ENCODE measurements at places on chromosomes 3 and 15. TPM values are rescaled to one million over a fixed set of nuclear protein-coding genes. Genes with fewer than 3 reads are reported as not detected.

Gene BLM
- 12.1 TPM for total RNA-seq

Gene VEPH1
- 8.9 TPM for total RNA-seq

Gene TMC3
- not detected for total RNA-seq

Gene LCTL
- total RNA-seq = 0.10 TPM

Gene AMIGO3
- not detected for total RNA-seq

Gene KBTBD12
- not detected for total RNA-seq

Gene ACTRT3
- not detected for total RNA-seq

Gene POLQ
- total RNA-seq = 5.4 TPM

DNA sequence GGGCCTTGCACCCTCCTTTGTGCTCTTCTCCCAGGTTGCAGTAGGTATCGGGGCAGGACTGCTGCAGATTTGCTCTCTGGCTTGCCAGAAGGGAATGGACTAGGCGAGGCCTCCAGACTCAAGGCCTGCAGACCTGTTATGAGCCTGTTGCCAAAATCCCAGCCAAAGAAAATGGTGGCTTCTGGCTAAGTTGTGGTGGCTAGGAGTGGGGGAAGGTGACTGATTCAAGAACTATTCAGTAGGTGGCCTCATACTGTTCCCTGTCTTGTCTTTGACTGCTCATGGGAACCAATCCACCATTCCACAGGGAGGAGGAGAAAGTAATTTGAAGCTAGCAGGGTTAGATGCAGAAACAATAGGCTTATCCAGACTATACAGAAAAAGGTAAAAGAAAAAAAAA is 380.4 kb upstream of the PROK2 start:
- no peak for DNase-seq

- DNase-seq = no peak
These were observed 17.9 kb upstream of the SPPL2A start for GRCh38 chr15:50783411-50783810.

DNA sequence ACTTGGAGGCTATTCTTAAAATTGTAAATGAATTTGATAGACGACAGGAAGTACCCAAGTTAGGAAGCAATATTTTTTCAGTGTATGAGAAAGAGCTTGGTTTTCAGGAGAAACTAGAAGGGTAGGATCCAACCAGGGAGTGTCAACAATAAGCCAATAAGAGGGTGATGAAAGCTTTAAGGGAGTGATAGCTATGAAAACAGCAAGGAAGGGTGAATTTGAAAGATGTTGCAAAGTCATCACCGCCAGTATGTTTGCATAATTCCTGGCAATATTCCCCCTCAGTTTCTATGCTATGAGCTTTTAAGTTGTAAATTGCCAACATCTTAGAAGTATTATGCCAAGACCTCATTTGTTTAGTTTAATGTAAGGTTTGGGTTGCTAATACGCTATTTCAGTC is 11.8 kb upstream of the CSTA start:
- no peak for DNase-seq

DNA sequence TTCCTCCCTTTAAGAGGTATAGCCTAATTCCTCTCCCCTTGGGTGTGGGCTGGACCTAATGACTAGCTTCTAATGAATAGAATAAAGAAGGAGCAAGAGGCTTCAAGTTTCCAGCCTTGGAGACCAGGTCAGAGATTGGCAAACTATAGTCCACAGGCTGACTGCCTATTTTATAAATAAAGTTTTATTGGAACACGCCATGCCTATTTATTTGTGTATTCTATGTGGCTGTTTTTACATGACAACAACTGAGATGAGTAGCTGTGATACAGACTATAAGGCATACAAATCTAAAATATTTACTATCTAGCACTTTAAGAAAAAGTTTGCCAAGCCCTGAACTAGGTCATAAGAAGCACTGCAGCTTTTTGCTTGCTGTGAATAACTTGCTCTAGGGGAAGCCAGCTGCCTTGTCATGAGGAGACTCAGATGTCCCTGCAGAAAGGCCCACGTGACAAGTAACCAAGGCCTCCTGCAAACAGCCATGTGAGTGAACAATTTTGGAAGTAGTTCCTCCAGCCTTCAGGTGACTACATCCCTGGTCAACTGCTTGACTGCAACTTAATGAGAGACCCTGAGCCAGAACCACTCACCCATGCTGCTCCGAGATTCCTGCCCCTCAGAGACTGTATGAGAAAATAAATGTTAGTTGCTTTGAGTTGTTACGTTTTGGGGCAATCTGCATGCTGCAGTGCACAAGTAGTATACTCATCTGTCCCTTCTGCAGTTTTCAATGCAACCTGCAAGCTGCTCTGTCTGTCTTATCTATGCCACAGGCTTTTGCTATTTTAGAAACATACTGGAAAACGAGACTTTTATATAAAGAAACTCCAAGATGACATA is 21.1 kb upstream of the MAP3K13 start:
- DNase-seq = no peak

GRCh38 chr15:36933255-36933990 is 166.9 kb downstream of the MEIS2 start:
- DNase-seq = no peak

GRCh38 chr3:140323561-140323960 is 354.3 kb upstream of the TRIM42 start:
- DNase-seq = no peak

DNA sequence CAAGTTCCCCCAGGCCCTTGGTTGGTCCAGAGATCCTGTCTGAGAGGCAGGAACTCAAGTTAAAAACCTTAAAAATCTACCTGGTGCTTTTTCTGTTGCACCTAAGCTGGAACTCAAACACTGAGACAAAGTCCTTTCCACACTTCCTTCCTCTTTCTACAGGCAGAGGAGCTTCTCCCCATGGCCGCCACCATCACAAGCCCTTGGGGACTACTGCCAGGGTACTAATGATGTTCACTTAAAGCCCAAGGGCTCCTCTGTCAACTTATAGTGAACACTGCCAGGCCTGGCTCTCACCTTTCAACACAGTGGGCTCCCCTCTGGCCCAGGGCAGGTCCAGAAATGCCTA is 26.0 kb downstream of the TM4SF18 start:
- DNase-seq = no peak

DNA sequence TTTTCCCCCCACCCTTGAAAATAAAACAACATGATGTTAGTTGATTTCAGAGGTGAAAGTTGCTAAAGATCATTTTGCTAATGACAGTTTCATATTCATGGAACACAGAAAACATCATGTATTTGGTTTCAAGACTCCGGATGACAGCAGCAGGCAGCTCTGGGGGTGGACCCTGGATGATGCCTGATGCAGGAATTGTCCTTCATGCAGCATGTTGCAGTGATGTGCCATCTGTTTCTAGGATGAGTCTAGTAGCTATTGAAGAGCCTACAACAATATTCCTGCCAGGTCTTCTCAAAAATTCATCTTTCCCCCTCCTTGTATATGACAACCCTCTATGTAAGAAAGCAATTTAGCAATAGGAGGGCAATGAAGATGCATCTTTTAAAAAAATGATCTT is 108.3 kb downstream of the SV2B start:
- no peak for DNase-seq

DNA sequence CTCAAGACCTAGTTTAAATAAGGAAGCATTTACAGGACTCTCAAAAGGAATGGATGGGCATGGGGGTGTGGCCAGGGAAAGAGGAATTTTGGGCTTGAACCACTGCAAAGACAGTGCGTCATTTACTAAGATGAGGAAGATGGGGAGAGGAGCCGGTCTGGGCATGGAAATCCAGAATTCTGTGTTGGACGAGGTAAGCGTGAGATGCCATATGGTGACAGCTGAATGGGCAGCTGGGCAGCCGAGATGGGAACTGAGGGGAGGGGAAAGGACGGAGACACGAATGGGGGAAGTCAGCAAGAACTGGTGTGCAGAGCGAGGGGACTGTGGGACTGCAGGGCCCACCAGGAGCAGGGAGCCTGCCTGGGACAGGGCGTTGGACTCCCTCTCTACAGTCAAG is 24.2 kb downstream of the TMEM44 start:
- DNase-seq = no peak

- DNase-seq = no peak
These were observed 851 bp downstream of the AP2M1 start for GRCh38 chr3:184175506-184175905.

GRCh38 chr3:14921034-14921616 is 26.3 kb upstream of the NR2C2 start:
- DNase-seq = peak; percentile 84

GRCh38 chr3:107826727-107827126 is 264.1 kb downstream of the CD47 start:
- DNase-seq = no peak

- no peak for DNase-seq
These were observed 246.2 kb downstream of the PLCL2 start for GRCh38 chr3:17130956-17131355.

GRCh38 chr3:71703797-71704196 is 21.4 kb downstream of the EIF4E3 start:
- DNase-seq = no peak

GRCh38 chr3:34155108-34155507 is 356.7 kb downstream of the PDCD6IP start:
- DNase-seq = no peak

DNA sequence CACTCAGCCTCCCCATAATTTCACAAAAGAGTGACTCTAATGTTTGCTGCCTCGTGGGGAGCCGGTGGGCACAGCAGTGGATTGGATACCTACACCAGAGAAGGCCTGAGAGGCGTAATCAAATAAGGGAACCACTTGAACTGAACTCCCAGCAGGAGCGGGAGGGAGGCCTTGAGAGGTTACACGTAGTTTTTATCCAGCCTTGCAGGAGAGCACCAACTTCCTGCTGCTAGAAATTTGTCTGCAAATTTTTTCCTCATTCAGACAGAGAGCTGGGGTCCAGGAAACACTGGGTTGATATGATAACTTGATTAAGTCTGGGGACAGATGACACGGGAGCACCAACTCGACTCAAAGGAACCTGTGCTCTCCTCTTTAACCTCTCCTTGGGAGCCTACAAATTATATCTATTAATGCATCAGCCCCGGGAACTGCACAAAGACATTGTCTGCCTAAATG is 69.8 kb downstream of the HES1 start:
- no peak for DNase-seq

- no peak for DNase-seq
These were observed 40.0 kb upstream of the MCF2L2 start for GRCh38 chr3:183468424-183468823.

GRCh38 chr15:91407269-91407889 is 307.3 kb downstream of the SV2B start:
- peak; percentile 29 for DNase-seq

- DNase-seq = peak; percentile 69
These were observed 145.7 kb upstream of the NPHP3 start for GRCh38 chr3:132867956-132868355.

DNA sequence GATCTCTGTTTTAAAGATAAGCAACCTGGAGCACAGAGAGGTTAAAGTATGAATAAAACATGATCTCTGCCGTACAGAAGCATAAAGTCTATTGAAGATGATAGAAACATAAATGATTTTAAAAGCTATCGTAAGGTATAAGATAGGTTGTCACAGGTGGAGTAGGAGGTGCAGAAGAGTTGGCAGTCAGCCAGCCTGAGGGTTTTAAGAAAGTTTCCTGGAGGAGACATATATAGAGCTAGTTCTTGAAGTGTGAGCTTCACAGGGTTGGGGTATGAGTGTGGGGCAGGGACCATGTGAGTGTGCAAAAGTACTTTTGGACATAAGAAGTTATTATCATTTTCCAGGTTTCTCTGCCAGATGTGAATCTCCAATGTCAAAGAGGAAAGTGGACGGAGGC is 3.9 kb upstream of the FGF12 start:
- DNase-seq = no peak

DNA sequence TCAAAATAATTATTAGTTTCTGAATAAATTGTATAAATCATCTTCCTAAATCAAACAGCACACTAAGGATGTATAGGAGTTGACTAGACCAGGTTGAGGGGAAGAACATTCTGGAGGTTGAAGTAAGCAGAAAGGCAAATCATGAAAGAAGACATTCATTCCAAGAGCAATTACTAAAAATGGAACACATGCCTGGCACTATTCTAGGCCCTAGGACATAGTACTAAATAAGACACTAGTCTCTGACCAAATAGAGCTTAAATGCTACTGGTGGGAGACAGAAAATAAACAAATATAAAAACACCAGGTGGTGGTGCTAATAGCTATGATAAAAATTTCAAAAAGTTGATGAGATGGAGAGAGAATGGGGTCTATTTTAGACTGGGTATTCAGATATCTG is 190.1 kb downstream of the TBC1D5 start:
- DNase-seq = no peak

- no peak for DNase-seq
These were observed 33.6 kb downstream of the PAQR9 start for GRCh38 chr3:142929890-142930289.

- no peak for DNase-seq
These were observed 33.1 kb upstream of the CCDC50 start for GRCh38 chr3:191296041-191296541.

- DNase-seq = no peak
These were observed 2.2 kb upstream of the FBLN2 start for GRCh38 chr3:13546667-13547171.

GRCh38 chr3:51031666-51032065 is 353.4 kb upstream of the MANF start:
- no peak for DNase-seq

- DNase-seq = no peak
These were observed 111.3 kb downstream of the BBX start for GRCh38 chr3:107634099-107634489.

DNA sequence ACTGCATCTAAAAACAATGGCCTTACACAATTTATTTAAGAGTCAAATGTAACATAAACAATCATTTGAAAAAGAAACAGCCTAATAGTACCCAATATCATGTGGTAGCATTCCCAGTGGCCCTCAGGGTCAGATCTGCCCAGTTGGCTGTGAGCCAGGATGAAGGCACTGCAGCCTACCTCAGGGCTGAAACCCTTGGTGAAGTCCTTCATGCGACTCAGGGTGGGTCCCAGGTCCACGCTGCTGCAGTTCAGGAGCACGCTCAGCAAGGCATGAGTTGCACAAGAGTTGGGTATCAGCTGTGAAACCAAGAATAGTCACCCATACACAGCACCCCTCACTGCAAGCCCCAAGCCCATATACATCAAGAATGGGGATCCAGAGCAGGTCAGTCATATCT is 37.1 kb downstream of the SEMA3G start:
- DNase-seq = no peak

GRCh38 chr15:77843546-77843945 is 210.8 kb upstream of the LINGO1 start:
- DNase-seq = no peak
